Endothelial cell (in vitro differentiated cells): ENCODE measurements at places on chromosomes 5 and 9.

DNA sequence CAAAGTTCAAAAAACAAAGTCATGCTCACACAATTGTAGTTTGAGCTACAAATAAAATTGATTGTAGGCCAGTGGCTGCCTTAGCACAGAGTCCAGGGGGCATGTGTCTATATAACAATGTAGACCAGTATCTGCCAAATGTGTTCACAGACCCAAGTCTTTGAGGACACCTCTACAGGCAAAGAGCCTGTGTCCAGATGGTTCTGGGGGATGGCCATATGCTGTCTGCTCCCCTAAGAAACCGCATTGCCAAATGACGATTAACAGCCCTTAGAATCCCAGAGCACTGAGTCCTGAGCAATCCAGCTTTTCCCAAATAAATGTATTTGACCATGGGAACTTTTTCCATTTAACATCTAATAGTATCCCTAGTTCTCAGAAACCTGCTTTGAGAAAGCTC lies 169.6 kb downstream of the ADCY2 start:
- no peak for DNase-seq

DNA sequence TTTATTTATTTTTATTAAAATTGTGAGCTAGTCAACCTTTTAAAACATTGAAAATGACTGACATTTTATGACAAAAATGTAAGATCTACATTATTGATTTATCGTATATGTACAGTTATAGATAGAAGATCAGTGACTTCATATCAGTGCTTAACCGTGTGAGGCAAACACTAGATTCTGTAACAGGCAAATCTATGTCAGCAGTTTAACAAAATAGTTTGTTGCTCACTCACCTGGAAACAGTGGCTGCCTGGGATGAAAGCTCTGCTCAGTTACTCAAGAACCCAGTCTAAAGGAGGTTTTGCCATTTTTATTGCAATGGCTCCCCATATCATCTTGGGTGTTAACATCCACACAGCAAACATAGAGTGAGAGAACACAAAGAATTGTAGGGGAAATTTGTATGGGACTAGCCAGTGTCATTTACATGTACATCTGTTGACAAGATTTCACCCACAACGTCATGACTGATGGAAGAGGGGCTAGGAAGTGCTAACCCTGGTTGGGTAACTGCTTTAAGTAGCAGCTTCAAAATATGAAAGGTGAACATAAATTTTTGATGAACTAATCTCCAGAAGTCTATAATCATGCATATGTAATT lies 49.0 kb downstream of the SGCD start:
- no peak for DNase-seq

DNA sequence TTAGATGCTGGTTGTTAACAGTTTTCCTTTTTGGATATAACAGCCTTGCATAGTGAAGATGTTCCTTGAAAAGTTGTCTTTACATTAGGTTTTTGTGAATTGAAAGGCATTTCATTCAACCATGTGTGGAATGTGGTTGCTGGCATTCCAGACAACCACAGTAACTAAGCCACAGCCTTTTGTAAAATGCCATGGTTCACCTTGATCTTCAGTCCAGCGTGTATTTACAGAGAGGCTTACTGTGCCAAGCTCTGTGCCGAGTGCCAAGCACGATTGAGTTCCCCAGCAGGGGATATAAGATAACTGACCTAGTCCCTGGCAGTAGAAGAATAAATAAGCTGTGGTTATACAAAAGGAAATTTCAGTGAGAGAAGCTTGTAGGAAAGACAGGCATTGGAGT lies 4.9 kb downstream of the EXOSC2 start:
- no peak for DNase-seq

GRCh38 chr5:66666778-66667177 lies 70.6 kb downstream of the MAST4 start:
- DNase-seq = no peak

- DNase-seq = no peak
These were observed 1554.1 kb downstream of the EFNA5 start for GRCh38 chr5:106116682-106117081.

- no peak for DNase-seq
These were observed 130.3 kb downstream of the CDC42SE2 start for GRCh38 chr5:131394128-131394527.

- no peak for DNase-seq
These were observed 14.6 kb upstream of the DUSP1 start for GRCh38 chr5:172785429-172786088.

DNA sequence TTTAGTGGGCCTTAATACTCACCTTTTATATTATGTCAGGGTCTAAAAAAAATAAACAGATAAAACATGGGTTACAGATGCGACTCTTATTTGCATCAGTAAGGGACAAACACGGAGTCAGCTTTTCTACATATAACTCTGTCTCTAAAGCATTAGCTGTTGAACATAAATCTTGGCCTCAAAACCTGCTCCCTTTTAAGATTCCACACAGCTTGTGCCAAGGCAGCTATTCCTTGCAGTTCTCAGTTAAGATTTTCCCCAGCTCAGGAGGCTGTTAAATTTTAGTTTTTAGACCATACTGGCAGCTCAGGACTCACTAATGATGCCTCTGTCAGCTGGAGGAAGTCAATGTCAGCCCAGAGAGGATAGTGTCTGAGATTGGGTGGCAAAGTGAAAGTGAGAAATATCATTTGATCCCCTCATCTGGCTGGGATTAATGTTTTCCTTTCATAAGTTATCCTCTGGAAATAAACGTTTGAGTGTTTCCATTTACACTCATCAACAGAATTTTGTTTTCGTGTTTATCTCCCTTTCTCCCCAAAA lies 287.5 kb downstream of the ELAVL2 start:
- DNase-seq = no peak

GRCh38 chr9:88193766-88194165 lies 55.5 kb upstream of the SPATA31C2 start:
- no peak for DNase-seq

GRCh38 chr9:107597743-107598217 lies 108.2 kb upstream of the KLF4 start:
- no peak for DNase-seq

DNA sequence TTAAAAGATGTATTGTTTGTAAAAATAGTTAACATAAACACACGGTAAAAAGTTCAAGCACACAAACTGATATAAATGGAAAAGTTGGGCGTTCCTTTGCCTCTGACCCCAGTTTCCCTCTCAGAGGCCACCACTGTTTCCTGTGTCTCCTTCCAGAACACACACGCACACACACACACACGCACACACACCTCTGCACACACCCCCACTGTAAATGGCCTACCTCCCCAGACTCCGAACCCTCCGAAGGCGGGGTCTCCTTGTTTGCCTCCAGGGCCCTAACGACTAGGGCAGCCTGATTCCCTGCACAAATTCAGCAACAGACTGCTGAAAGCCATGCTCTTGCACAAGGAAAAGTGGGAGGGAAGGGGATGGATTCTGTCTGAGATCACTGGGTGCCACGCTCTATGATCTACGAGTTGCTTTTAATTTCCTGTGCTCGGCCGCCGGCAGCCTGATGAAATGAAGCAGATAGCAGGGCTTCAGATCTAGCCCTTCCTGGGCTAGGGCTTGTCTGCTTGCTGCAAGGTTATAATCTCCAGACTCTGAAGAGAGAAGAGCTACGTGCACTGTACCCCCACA lies 184.0 kb upstream of the IL12B start:
- DNase-seq = no peak

- no peak for DNase-seq
These were observed 52.0 kb downstream of the PJA2 start for GRCh38 chr5:109357807-109358206.

GRCh38 chr5:32058101-32058500 lies 116.0 kb downstream of the GOLPH3 start:
- no peak for DNase-seq

GRCh38 chr9:87650611-87651295 lies 75.2 kb upstream of the CTSL start:
- DNase-seq = no peak

- DNase-seq = no peak
These were observed 26.6 kb upstream of the CCDC180 start for GRCh38 chr9:97280755-97281330.

DNA sequence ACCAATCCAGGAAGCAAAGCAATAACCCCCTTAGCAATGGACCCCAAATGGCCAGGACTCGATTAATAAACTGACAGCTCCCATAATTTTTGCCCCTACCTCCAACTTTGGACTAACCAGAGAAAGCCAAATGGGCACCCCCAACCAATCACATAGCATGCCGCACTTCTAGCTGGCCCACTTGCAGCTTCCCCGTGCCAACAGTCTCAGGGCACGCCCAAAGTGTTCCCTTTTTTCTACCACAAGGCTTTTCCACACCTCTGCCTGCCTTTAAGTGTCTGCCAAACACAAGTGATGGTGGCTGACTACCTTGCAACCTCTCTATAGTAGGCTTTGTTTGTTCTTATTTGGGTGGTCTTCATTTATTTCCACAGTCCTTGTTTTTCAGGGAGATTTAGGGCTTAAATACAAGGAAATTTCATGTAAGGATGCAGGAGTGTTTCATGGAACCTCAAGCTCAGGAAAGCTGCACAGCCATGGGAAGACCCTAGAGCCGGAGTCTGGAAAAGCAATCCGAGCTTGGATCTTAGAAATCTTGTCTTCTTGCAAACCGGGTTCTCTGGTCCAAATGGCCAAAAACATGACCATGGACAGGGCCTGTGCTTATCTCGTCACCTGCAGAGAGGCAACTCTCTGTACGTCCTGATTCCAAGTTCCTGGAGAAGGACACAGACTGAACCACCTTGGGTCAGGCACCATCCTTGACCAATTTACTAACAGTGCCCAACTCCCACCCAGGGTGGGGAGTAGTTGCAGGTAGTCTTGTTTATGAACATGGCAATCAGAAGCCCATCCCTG lies 89.2 kb downstream of the THBS4 start:
- no peak for DNase-seq

DNA sequence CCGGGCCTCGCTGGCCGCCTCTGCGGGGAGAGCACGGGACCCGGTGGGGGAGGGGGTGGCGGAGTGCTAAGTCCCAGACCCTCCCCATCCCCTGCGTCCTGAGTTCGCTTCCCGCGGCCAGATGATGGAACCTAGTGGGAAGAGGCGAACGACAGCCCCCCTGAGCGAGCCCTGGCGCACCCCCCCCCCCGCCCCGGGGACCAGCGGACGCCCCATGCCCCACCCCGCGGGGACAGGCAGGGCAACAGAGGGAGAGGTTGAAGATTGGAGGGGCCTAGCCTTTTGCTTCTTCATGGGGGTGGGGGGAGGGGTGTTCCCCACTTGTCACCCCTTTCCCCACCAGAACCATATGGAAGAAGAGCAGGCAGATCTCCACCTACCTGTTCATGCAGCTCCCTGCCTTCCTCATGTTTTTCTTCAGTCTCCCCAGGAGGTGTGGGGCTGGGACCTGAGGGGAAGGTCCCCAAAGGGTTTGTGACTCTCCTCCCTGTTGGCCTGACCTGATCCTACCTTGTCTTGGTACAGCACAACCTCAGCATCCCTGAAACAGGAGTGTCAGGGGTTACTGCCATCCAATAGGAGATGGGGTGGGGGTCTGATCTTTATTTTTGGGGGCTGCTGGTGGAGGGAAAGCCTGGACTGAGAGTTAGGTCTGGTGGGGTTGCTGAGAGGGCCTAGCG lies 485 bp downstream of the FAM53C start:
- DNase-seq = no peak

GRCh38 chr5:154755361-154756008 lies at the start of gene LARP1:
Gene LARP1 (plus strand): TSS chr5:154755377. CDS start chr5:154755758, 381 bp downstream.
- peak; percentile 44 for DNase-seq

DNA sequence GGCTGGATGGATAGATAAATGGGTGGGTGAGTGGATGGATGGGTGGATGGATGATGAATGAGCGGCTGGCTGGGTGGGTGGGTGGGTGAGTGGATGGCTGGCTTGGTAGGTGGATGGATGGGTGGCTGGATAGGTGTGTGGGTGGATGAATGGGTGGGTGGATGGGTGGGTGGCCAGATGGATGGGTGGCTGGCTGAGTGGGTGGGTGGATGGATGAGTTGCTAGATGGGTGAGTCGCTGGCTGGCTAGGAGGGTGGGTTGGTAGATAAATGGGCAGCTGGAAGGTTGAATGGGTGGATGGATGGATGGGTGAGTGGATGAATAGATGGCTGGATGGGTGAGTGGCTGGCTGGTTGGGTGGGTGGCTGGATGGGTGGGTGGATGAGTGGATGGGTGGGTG lies 27.9 kb upstream of the CEP72 start:
- DNase-seq = no peak

GRCh38 chr9:136835932-136836904 lies 6.1 kb upstream of the AJM1 start:
- DNase-seq = no peak

DNA sequence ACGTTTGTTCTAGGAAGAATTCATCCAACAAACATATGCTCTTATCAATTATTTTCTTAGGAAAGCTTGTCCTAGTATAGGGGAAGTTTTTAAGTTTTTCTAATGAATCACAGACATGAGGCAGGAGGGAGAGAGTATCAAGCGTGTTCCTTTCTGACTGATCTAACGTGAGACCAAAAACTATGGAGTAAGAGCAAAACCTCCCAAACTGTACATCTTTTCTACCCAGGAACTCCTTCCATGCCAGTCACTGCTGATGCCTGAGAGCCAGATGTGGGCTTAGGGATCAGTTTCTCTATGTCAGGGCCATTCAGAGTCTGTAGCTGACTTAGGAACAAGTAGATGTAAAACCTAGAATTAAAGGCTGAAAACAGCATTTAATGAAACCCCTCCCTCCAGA lies 51.7 kb upstream of the NFIB start:
- DNase-seq = no peak

GRCh38 chr5:129046151-129046550 lies 48.4 kb upstream of the ISOC1 start:
- no peak for DNase-seq

GRCh38 chr5:111337133-111337532 lies 112.9 kb downstream of the CAMK4 start:
- DNase-seq = no peak

DNA sequence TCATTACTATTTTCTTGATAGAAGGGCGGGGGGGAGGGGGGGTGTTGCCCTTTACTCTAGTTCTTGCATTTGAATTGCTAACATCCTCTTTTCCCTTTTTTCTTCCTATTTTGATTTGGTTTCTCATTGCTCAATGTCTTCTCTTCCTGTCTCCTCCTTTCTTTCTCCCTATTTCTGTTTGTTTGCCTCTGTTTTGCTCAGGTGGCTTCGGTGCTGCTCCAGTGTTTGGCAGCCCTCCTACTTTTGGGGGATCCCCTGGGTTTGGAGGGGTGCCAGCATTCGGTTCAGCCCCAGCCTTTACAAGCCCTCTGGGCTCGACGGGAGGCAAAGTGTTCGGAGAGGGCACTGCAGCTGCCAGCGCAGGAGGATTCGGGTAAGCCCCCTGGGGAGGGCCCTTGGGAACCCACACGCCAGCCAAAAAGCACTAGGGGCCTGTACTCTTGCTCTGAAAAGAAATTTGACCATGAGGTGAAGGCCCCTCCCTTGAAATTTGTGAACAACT lies 48.3 kb downstream of the FAM78A start:
- no peak for DNase-seq
